Nucleus accumbens (tissue), 56 donors: ENCODE measurements at places on chromosomes 5 and 9.

DNA sequence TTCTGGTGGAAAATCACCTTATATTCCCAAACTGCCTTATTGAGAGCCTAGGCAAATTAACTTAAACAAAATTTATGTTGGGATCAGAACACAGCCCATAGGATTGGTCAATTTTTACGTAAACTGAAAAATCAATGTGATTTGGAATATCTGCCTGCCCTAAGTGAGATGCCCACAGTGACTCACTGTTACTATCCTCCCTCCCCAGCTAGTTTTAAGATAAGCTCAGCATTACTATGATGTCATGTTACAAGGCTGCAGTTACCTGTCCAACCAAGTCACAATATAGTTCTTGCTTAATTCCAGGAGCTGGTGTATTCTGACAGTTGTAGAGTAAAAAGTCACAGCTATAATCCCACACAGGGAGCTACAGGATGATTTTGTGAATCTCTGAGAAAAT lies 23.1 kb downstream of the SKP1 start:
- DNase-seq: no peak

DNA sequence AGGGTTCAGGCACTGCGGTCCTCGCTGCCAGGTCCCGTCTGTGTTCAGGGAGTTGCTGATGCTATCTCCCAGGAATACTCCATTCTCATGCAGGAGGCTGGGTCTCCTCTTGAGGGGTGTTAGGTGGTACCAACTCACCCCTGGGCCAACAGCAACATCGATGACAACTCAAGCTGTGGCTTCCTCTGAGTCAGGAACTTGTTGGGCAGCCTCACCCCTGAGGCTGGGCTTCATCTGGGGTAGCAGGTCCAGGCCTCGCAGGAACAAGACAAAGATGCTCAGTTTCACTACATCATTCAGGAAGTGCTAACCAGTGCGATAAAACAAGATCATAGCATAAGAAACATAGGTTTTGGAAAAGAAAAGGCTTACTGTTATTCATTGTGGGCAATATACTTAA lies 125.9 kb downstream of the SYK start:
- DNase-seq: no peak

DNA sequence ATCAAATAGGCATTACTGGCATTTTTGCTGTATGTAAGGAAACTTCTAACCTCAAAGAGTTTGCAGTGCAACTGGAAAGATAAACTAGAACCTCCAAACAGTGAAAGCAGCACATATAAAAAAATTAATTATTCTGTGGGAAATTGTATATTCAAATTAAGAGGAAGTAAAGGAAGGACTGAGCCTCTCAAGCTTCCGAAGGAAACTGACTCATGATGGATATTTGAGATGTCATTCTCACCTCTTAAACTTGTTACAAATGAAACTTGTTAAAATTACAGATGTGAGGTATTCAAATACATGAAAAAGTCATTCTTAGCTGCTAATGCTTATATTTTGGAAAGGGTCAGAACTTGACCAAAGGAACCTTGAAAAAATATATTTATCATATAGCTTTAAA lies 538.7 kb downstream of the PDE4D start:
- no peak for DNase-seq

GRCh38 chr9:83401328-83401900 lies 136.8 kb downstream of the FRMD3 start:
- no peak for DNase-seq

DNA sequence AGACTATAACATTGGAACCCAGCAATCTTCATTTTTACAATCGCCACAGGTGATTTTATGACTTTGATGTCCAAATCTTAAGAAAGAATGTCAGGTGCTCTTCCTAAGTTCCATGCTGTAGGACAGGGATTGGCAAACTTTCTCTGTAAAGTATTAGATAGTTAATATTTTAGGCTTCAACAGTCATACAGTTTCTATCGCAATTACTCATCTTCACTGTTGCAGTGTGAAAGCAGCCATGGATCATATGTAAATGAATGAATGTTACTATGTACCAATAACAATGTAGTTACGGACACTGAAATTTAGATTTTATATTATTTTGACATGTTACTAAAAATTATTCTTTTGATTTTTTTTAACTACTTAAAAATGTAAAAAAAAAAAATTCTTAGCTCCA lies 169.7 kb downstream of the DTWD2 start:
- no peak for DNase-seq

DNA sequence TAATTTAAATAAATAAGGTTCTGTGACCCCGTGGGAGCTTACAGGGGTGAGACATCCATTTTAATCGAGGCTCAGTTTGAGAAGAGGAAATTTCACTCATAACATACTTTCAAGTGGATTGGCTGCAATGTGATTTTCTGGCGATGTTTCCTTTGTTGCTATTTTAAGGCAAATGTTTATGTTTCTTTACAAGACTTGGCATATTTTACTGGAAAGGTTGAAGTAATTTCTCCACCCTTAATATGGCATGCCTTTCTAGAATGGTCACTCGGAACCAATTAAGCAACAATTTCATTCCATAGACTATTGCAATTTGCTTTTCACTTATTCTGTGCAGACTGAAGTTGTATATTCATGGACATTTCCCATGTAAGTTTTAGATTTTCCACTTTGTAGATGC lies 438.0 kb upstream of the WWC1 start:
- DNase-seq: no peak

DNA sequence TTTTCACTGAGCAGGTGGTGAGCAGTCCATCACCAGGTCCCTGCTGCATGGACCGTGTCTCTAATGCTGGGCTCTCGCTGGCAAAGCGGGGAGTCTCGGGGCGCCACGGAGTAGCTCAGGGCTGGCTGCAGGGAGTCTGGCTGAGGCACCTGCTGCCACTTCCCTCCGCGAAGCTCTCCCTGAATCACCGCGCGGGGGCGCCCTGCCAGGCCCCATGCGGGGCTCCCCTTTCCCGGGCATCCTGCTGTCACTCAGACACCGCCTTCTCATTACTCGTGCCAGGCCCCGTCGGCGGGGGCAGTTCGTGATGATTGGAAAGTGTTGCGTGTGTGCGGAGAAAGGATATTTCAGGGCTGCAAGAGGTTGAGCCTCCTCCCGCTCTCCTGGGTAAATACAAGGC lies 335.8 kb downstream of the IRX2 start:
- DNase-seq: no peak
